ENCODE measurements at places on chromosomes 2 and 18.

DNA sequence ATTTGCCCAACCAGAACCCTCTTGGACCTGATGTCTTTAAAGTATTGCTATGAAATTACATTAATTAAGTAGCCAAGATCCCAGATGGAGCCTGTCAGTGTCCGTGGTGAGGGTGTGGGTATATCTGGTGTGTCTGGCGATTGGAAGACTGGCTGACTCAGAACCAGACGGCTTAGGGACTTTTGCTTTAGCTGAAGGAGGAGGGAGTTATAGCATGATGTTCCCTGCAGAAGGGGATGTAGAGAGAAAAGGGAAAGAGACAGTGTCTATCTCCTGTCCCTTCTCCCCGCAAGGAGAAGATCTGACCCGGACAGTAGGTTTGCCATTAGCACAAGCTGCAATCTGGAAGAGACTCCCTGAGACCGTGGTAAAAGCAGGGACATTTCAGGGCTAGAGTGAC lies 60.6 kb downstream of the POU3F3 start:
- DNase-seq, result no peak

DNA sequence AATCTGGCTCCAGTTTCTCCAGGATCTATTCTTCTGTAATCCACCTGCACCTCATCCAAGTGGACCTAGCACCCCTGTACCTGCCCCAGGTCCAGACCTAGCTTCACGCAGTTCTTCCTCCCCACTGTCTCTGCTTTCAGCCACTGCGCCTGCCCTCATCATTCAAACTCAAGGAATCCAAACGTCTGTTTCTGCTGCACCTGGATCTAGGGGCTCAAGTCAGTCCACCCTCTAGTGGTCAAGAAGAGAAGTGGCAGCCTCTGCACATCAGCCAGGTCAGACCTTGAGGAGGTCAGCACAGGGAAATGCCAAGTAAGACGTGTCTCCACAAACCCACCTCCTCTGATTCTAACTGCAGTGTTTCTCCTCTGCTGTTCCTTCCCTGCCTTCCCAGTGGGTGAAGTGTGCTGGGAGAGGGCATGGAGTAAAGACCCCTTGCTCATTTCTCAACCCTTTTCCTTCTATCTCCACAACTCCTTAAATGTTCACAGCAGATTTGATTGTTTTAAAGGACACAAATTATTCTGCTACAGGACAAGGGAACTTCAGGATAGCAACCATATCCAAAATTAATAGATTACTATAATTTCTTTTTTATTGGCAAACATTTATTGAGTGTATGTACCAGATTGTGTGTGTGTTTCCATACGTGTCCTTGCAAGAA lies 8.6 kb upstream of the RNF152 start:
- peak; percentile 76 for DNase-seq

GRCh38 chr18:39911716-39912115 lies 2043.3 kb upstream of the PIK3C3 start:
- no peak for DNase-seq

GRCh38 chr2:197205585-197206215 lies 104.9 kb downstream of the ANKRD44 start:
- peak; percentile 62 for DNase-seq

DNA sequence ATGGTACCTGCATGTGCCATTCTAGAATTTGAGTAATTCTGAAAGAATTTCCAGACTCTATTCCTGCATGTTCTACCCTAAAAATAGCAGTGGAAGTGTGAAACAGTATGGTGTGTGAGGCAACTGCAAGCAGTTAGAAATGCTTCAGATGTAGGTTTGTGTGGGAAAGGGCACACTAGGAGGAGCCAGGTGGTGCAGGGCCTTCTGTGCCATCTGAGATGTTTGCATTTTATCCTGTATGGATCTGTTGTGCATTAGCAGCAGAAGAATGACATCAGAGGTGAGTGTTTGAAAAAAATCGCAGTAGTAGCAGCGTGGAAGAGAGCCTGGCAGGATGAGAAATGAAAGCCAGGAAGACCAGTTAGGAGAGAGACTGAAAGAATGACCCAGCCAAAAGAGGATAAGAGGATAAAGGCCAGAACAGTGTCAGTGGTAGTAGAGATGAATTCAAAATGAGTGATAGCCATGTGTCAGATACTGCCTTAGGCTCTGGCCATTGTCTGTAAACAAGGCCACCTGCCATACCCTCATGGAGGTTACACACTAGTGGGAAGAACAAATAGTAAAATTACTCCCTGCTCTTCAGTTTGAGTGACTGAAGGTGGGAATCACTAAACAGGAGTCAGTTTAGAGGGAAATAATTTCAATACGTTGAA lies 142.2 kb downstream of the PKP4 start:
- no peak for DNase-seq

DNA sequence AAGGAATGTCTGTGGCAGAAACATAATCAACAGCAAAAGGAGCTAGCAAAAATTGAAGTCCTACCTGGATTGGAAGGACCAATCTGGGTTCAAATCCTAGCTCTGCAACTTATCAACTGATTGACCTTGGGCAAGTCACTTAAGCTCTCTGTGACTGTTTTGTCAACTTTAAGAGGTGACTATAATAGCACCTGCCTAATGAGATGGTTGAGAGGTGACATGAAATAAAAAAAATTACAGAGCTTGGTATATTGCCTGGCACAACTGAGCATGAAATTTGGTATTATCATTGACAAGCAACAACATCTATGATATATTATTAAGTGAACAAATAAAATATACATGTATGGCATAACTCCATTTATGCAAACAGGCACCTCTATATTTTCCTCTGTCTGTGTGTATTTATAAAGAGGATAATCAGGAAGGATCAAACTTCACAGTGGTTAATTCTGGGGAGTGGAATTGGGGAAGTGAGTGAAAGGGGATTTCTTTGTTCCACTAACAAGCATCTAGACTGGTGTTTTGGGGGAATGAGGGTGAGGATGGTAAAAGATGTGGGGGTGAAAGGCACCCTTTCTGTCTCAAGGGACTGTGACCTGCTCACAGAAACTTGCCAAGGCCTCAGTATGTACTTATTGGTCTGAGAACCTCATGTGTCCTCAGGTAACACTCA lies 132.8 kb upstream of the SERTAD2 start:
- no peak for DNase-seq

DNA sequence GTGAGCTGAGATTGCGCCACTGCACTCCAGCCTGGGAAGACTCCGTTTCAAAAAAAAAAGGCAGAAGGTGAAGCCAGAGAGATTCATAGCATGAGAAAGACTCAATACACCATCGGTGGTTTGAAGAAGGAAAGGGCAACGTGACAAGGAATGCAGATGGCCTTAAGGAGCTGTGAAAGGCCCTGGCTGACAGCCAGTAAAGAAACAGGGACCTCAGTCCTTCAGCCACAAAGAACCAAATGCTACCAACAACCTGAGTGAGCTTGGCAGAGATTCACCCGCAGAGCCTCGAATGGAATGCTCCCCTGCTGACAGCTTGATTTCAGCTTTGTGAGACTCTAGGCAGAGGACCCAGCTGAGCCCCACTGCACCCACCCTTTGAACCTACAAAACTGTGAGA lies 154.9 kb upstream of the NDUFV2 start:
- no peak for DNase-seq

DNA sequence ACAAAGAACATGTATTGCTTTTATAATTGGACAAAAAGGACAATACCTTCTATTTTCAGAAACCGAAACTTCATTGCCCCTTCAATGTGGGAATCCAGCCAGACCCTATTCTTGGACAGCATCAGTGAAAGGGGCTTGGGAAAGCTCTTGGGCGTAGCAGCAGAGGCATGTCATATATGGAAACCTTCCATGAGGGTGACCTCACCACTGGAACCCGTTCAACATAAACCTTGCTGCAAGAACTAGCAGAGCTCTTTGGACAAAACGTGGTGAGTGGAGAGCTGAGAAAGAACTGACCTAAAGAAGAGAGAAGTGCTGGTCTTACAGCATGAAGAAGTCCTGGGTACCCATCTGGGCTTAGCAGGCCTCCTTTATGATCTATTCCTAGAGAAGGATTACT lies 22.7 kb upstream of the ACTG2 start:
- DNase-seq, result peak; percentile 37

GRCh38 chr18:10900435-10900834 lies 248.9 kb downstream of the PIEZO2 start:
- no peak for DNase-seq

- DNase-seq, result no peak
These were observed 68.3 kb downstream of the NDUFA10 start for GRCh38 chr2:239956818-239957261.

- DNase-seq, result no peak
These were observed 442.2 kb downstream of the TGIF1 start for GRCh38 chr18:3892152-3892551.

DNA sequence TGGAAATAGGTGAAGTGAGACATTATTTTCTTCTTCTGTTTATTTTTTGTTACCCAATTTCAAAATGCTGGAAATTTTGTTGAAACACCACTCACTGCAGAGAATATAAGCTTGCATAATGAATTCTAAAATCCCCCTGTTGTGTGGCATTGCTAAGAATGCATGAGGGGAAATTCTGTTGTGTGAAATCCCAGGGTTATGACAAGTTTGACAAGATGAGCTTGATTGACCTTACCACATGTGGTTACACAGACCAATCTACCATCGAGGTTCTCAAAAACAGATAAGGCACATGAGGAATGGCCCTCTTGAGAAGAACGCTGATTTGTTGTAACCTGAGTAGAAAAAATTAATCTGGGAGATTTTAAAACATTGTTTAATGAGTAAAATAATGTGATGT lies 261.6 kb upstream of the MMADHC start:
- no peak for DNase-seq

- DNase-seq, result no peak
These were observed 350.7 kb upstream of the SPRED2 start for GRCh38 chr2:65782996-65783650.

DNA sequence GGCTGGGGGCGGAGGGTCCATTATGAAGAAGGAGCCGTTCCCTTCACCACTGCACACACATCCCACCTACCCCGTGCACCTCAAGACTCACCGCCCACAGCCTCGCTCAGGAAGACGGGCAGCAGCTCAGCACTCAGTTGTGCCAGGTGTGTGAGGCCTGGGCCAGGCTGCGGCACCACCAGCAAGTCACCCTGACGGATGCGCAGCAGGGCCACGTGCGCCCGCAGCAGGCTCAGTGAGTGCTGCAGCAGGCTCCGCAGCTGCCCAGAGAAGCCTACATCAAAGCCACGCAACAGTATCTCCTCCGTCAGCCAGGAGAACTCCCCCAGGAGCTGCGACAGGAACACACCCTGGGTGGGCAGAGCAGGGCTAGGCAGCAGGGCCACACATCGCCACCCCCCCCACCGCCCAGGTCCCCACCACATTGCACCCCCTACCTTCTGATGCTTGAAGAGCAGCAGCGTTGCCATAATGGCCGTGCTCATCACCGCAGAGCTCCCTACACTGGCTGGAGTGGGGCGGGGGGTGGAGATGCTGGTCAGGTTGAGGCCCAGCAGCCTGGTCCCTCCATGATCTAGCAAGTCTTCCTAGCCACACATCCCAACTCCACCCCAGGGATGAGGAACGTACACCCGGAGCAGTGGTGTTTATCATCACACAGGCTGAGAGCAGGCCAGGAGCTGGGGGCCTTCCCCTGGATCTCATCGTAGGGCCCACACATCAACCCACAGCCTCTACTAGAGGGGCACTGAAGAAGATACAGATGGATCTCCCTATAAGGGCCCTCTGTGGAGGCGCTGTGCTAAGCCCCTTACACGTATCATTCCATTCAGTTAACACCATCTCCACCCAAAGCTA lies 10.2 kb downstream of the GPAT2 start:
- DNase-seq, result no peak

DNA sequence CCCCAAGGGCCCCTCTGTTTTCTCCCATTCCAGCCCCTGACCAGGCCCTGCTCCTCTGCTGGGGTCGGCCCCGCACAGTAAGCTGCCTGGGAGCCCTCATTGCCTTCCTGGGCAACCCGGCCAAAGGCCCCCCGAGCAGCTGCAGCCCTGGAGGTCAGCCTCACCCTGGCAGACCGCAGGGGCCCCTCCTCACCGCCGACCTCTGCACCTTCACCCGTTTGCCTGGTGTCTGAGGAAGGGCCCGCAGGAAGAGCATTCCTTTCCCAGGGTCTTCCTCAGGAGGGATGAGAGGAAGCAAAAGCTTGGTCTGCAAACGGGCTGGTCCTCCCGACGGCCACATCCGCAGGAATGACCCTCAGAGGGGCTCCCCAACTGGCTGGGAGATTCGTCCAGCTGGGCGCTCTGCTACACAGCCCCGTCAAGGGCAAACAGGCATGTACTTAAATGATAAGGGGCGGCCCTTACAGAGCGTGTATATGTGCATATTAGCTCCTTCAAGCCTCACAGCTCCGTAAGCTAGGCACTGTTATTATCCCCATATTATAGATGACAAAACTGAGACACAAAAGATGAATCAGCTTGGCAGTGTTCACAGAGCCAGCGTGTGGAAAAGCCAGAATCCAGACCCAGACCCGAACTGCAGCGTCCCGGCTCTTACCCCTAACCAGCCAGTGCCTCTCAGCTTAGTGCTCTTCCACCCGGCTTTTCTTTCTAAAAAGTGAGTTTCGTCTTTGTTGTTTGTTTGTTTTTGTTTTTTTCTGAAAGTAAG lies 52.8 kb downstream of the SLC4A1AP start:
- DNase-seq, result peak; percentile 52

DNA sequence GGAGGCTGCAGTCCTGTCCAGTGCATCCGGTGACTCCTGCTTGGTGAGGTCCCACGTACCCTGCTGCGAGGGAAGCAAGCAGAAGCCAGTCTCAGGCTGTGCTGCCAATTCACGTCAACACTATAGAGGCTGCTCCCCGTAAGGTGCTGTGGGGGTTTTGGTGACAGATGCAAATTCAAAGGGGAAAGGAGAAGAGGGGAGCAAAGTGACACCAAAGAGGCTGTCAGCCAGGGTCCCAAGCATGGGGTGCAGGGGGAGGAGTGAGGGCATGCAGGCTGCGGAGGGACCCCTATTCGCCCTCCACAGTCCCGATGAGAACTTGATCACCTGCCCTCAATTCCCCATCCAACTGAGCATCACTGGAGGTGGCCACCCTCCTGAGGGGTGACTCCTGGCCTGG lies 179.4 kb upstream of the HS6ST1 start:
- DNase-seq, result peak; percentile 16

GRCh38 chr2:58699411-58699810 lies 458.3 kb upstream of the FANCL start:
- DNase-seq, result no peak

- DNase-seq, result no peak
These were observed 62.5 kb downstream of the HDLBP start for GRCh38 chr2:241252778-241253475.

- DNase-seq, result no peak
These were observed 132.7 kb upstream of the EPC2 start for GRCh38 chr2:148511883-148512282.

DNA sequence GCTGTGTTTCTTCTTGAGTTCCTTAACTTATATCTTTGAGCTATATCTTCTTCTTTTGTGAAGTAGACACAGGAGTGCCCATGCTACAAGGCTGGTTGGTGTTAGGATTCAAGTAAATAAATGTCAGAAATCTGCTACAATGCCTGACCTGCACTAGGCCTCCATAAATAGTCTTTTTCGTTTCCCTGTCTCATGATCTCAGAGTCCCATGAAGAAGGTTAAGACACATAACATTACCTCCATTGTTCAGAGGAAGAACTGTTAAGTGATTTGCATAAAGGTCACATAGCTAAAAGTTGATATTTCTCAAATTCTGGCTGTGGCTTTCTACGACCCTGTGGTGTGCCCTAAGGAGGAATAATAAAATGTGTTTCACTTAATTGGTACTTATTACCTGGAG lies 228.4 kb downstream of the KCNS3 start:
- DNase-seq, result no peak
